ENCODE measurements at places on chromosomes 1 and 21.

DNA sequence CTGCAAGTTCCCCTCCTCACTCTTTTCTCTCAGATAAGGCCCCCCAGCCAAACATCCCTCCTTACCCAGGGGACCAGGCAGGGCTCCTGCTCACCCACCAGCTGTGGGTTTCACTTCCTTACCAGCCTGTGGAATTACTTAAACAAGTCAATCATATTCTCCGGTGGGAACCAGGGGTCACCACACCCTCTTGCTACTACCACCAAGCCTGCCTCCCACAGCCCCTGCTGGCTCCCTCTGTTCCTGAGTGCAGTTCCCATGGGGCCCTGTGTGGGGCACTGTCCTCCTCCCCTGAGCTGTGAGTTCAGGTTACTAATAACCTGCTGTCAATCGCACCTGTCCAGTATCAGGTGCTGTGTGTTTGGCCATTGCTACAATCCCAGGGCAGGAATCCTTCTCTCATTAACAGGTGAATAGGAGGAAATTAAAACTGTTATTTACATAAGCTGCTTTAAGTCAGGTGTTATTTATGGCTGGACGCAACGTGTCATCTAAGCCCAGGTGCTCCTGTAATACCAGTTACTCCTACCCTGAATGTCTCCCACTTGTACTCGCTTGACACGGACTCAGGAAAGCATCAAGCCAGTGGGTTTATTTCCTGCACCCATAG, 53.1 kb upstream of the LBR start:
- DNase-seq = peak; percentile 38

DNA sequence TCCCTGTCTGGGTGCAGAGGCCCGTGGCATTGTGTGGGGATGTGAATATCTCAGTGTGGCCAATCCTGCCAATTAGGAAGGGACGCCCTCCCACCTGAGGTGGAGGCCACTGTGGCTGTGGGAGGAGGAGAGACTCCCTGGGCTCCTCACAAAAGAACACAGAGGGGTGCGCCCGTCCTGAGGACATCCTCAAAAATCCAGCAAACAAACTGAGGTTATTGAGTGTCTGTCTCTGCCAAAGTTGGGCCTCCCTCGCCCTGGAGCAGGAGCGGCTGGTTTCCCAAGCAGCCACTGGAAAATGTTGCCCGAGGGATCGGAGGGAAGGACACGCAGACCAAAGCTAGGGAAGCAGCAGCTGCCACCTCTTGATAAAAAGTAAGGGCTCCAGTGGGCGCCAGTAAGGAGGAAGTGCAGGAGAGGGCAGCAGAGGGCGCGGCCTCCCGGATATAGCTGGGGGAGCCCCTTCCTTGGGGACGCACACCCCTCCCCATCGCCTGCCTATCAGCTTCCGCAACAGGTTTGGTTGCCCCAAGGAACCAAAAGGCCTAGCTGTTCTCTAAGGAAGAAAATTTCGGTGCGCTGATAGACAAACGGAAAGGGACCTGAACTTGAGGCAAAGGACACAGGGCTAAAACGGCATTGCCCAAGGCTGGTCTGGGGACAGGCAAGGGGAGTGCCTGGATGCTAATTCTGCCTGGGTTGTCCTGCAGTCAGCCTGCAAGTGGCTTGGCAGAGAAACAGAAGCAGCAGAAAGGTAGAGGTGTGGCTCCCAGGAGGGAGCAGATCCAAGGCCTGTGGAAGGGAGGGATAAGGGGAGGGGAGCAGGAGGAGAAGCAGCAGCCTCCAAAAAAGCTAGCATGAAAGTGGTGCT, 1.7 kb upstream of the GRIK3 start:
- no peak for DNase-seq

GRCh38 chr1:179935909-179936496, 18.6 kb upstream of the CEP350 start:
- DNase-seq = no peak

GRCh38 chr1:185906186-185906585, 172.0 kb downstream of the HMCN1 start:
- no peak for DNase-seq

GRCh38 chr21:34884346-34884929, 164.7 kb downstream of the RUNX1 start:
- DNase-seq = peak; percentile 51
